Endothelial cell of umbilical vein (primary cell): ENCODE measurements at places on chromosomes 13 and 19. TPM values are rescaled to one million over a fixed set of nuclear protein-coding genes. Genes with fewer than 3 reads are reported as not detected.

MYPOP gene
- total RNA-seq = 9.0 and 9.6 TPM in 2 replicates

ZNF443 gene
- total RNA-seq = 3.2 and 3.4 TPM in 2 replicates

ATP7B gene
- total RNA-seq = 8.0 TPM in 2 replicates

TMEM38A gene
- total RNA-seq = 1.6 and 2.2 TPM in 2 replicates

C19orf81 gene
- total RNA-seq = 1.1 and 2.5 TPM in 2 replicates

CGB3 gene
- not detected in 2 replicates for total RNA-seq

CACNA1A gene
- total RNA-seq = 0.38 and 0.51 TPM in 2 replicates

VWA8 gene
- total RNA-seq = 11.3 and 12.7 TPM in 2 replicates

SAFB2 gene
- total RNA-seq = 83.7 and 85.9 TPM in 2 replicates

HSH2D gene
- total RNA-seq = not detected in 2 replicates

S1PR4 gene
- total RNA-seq = 1.7 and 2.2 TPM in 2 replicates

APLP1 gene
- 6.2 and 9.0 TPM in 2 replicates for total RNA-seq

ZNF296 gene
- 1.8 and 2.1 TPM in 2 replicates for total RNA-seq

ZIM2 gene
- not detected in 2 replicates for total RNA-seq

RINL gene
- total RNA-seq = 6.6 and 10.1 TPM in 2 replicates

CLPTM1 gene
- 108 and 115 TPM in 2 replicates for total RNA-seq

ZNF486 gene
- total RNA-seq = 5.4 and 8.4 TPM in 2 replicates

ATXN8OS gene
- not detected in 2 replicates for total RNA-seq

PCDH9 gene
- total RNA-seq = 3.4 and 5.2 TPM in 2 replicates

CCNA1 gene
- total RNA-seq = 0.37 and 0.46 TPM in 2 replicates

GAPDHS gene
- total RNA-seq = not detected in 2 replicates

TMC4 gene
- 0.71 and 0.74 TPM in 2 replicates for total RNA-seq

UBE2L5 gene
- total RNA-seq = not detected in 2 replicates

CD33 gene
- total RNA-seq = not detected in 2 replicates

PGLYRP2 gene
- 0.18 TPM in 1 of 2 replicates, not detected in the other for total RNA-seq

IFNL1 gene
- total RNA-seq = not detected in 2 replicates

PSPN gene
- 1.0 and 1.2 TPM in 2 replicates for total RNA-seq

ZNF491 gene
- 0.85 and 1.1 TPM in 2 replicates for total RNA-seq

LYPD3 gene
- not detected in 2 replicates for total RNA-seq
